ENCODE measurements at places on chromosomes 11 and 22.
A peak's percentile ranks its signal among the peaks of the same experiment; 100 is the strongest.

DNA sequence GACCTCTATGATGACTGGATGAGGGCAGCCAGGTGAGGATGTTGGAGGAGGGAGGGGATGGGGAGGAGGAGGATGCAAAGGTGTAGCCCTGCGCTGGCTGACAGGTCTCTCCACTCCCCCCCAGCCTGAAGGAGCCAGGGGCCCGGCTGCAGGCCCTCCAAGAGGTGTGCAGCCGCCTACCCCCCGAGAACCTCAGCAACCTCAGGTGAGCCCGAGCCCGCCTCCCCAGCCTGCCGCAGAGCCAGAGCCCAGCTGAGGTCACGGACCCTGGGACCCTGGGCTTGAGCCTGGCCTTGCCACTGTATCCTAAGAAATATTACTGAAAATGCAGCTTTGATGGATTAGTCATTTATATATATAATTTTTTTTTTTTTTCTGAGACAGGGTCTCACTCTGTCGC is 7.8 kb downstream of the SH3BP1 start:
- no peak for DNase-seq

DNA sequence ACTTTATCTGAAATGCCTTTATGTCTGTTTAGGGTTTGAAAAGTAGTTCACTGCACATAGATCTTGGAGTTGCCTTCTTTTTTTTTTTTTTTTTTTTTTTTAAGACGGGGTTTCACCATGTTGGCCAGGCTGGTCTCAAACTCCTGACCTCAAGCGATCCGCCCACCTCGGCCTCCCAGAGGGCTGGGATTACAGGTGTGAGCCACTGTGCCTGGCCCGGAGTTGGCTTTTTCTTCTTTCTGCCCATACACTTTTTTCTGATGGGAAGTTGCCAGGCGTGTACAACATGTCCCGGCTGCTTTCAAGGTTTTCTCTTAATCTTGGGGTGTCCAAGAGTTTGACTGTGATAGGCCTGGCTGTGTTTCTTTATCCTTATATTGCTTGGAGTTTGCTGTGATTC is 12.9 kb upstream of the GNB1L start:
- no peak for DNase-seq

DNA sequence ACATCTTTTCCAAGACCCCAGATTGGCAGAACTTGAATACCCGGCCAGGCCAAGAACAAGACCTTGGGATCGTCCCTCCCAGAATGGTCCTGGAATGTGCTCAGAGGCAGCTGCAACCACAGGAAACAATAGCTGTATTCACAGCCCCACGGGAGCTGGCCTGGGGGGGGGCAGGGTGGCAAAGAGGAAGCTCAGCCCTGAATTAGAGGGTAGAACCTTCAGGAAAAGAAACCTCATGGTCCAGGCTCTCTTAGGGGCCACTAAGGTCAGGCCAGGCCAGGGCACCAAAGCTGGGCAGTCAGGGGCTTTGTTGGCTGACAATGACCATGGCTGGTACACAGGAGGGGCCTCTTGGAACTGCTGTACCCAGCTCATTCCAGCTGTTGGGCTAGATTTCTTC is 17.3 kb downstream of the RPL27A start:
- DNase-seq = peak; percentile 68

DNA sequence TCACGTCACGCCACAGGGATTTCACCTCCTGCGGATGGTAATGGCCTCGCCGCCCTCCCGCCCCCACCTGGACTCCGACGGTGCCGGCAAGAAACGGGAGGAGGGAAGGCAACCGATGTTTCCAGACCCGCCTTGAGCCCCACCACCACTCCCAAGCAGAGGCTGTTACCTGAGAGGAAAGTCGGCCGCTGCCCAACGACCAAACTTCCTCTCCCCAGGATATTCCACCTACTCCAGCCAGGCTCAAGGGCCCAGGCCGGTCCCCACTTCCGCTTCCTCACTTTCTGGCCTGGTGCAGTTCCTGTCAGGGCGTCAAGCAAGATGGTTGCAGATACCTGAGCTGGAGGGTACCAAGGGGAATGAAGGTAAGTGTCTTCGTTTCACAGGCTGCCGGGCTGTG is at the start of gene ENTHD1:
ENTHD1 (minus strand) TSS at position 235 of the 400 bp plus-strand sequence. CDS start 6,012 bp downstream, outside the sequence.
- no peak for DNase-seq

- no peak for DNase-seq
Measured at GRCh38 chr11:132648851-132649250, 883.5 kb downstream of the OPCML start.

GRCh38 chr11:77154381-77155081 is 26.5 kb downstream of the MYO7A start:
- no peak for DNase-seq

GRCh38 chr11:71221821-71222220 is 30.6 kb downstream of the SHANK2 start:
- DNase-seq = no peak

GRCh38 chr11:14374922-14375830 is 16.2 kb upstream of the RRAS2 start:
- no peak for DNase-seq

DNA sequence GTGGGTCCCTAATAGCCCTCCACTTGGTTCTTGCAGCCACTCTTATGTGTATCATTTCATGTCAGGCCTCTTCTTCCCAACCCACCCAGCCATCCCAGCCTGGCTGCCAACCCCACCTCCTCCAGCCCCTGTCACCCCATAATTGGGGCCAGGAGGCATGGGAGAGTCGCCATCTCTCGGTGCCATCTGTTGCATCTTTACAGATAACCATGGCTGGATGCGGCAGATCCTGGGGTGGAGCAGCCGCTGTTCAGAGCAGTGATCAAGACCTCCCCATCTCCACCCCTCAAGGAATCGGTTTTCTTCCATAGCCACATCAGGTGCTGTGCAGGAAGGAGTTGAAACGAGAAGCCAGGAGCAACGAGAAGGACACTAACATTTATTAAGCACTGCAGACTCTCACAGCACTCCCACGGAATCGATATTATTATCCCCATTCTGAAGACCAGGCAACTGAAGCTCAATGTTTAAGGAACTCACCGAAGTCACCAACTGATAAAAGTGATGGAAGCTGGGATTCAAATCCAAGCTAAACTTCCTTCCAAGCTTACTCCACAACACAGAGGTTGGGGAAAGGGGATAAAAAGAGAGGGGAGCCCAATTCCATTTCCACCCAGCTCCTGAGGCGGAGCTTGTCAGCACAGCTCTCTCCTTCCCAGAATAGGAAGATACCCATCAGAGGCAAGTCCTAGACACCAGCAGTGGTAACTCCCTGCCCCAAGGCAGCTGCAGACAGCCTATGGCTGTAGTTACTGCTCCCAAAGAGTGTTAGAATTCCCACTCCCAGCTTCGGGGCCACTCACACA is 2.7 kb downstream of the SLC43A1 start:
- DNase-seq = no peak

GRCh38 chr11:95704865-95705264 is 84.7 kb downstream of the FAM76B start:
- DNase-seq = no peak

DNA sequence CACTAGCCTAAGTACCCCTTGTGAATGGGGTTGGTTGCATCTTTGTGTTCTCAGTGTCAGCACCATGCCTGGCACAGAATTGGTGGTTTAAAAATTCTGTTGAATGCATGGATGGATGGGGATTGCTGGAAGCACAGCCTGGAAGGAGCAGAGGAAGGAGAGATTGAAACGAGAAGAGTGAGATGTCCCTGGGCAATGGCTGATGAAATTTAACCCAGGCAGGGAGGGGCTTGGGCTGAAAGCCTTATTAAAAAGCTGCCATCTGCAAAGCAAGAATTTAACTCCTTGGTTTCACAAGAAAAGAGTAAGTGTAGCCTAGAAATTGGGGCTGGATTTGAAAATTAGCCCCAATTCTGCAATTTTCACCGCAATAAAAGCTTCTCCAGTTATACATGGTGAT is 126.7 kb downstream of the TEAD1 start:
- DNase-seq = no peak

- no peak for DNase-seq
Measured at GRCh38 chr22:41834005-41834944, 1.4 kb downstream of the SREBF2 start.

- DNase-seq = no peak
Measured at GRCh38 chr11:130202009-130202817, 42.6 kb downstream of the ST14 start.

DNA sequence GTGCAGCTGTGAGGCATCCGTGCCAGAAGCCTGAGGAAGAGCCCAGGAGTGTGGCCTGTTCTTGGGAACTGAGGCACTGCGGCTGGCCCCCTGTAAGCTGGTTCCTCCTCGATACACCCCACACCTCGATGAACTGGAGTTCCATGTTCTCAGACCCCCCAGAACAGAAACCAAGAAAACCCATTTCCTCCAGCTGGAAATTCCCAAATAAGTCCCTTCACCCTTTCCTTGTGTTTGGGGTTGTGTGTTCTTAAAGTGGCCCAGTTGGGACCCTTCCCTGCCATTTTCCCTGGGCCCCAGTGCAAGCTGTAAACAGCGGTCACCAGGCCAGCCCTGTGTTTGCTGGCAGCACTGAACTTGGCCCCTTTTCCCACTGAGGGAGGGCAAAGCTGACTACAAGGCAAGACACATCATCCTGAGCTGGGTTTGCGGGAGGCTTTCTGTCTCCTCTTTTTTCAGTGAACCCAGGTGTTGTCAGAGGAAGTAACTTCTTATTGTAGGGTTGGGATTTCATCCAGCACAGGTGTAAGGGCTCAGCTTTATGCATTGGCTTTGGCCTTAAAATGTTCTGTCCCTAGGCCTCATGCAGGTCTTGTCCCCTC is 60.1 kb upstream of the MPEG1 start:
- DNase-seq = no peak

DNA sequence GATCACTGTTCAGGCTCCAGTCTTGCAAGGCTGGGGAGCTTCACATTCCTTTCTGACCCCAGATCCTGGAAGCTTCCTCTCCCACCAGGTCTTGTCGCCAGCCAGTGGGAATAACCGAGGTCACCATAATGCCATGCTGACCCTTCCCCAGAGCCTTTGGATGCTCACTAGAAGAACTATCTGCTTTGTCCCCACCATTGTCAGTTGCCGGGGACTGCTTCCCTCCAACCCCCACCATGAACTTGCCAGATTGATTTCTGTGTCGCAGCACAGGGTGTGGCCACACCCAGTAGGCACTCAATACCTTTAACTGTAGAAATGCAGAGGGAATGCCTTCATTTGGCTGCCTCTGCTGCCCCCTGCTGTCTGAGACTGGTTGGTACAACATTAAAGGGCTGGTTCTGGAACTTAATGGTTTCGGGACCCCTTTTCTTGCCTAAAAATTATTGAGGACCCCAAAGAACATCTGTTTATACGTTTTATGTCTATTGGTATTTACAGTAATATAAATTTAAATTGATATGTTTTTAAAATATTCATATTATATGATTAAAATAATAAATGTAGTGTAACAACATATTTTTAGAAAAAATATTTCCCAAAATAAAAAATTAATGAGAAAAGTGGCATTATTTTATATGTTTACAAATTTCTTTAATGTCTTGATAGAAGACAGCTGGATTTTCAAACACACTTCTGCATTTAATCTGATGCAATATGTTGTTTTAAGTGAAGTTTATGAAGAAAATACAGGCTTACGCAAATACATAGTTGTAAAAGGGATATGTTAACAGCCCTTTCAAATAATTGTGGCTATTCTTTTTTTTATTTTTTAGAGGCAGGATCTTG is 6.7 kb upstream of the GDPD5 start:
- DNase-seq = peak; percentile 63

DNA sequence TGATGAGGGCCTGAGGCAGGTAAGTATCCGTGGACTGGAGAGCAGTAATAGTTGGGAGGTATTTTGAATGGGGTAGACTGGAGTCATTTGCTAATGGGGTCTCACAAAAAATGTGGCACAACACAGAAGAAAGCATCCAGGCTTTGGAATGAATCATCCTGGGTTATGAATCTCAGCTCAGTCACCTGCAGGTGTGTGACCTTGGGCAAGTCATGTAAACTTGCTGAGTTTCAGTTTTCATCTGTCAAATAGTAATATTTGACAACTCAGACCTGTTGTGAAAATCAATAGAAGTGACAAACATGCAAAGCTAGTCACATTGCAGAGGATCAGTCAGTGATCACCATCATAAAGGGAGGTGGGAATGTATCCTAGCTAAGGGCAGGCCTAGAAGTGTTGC is 232.0 kb upstream of the TENM4 start:
- no peak for DNase-seq

DNA sequence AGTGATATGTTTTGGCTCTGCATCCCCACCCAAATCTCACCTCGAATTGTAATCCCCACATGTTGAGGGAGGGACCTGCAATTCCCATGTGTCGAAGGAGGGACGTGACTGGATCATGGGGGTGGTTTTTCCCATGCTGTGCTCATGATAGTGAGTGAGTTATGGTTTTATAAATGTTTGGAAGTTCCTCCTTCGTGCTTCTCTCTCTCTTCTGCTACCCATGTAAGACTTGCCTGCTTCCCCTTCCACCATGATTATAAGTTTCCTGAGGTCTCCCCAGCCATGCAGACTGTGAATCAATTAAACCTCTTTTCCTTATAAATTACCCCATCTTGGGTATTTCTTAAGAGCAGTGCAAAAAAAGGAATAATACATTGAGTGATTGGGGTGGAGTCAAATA is 7.3 kb upstream of the CEP295 start:
- no peak for DNase-seq

GRCh38 chr22:49307481-49307830 is 520.2 kb downstream of the BRD1 start:
- DNase-seq = no peak

DNA sequence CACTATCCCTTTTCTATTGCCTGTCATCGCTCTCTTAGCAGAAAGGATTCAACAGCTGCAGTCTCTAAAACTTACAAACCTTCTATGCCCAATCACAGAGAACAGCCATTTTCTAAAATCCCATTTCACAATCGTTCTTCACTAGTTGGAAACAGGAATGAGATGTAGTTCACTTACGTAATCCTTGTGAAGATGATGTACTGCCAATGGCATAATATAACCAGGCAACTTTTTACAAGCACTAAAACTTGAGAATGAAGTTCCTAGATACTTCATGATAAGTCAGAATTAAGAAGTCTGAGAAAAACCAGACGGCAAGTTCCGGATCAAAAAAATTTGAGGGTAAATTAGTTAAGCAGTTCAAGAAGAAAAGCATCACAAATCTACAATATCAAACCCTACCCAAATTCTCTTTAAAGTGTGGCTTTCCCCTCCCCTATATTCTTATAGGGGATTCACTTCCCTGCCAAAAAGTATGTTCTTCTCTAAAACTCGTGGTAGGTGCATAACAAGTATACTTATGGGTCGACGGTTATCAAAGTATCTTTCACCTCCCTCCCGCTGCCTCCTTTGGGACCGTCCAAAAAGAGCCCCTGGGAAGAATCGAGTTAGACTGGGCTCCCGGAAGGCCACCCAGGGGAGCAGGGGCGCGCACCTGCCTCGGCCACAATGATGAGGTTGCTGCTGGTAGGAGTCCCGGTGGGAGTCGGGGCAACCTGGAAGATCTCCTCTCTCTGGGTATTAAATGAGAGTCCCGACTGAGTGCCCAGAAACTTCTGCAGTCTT is 666 bp downstream of the MSANTD4 start:
- DNase-seq = no peak

- no peak for DNase-seq
Measured at GRCh38 chr11:103997082-103997481, 39.4 kb upstream of the DDI1 start.

Data from kidney capillary endothelial cell (primary cell).